ENCODE measurements at places on chromosomes 16 and 17. TPM values are rescaled to one million over a fixed set of nuclear protein-coding genes. Genes with fewer than 3 reads are reported as not detected.

The C16orf96 gene
- polyA plus RNA-seq: 0.26 TPM

The SGCA gene
- polyA plus RNA-seq: 0.85 TPM

The EXOSC6 gene
- polyA plus RNA-seq: 11.0 TPM

The KRTAP1-1 gene
- not detected for polyA plus RNA-seq

DNA sequence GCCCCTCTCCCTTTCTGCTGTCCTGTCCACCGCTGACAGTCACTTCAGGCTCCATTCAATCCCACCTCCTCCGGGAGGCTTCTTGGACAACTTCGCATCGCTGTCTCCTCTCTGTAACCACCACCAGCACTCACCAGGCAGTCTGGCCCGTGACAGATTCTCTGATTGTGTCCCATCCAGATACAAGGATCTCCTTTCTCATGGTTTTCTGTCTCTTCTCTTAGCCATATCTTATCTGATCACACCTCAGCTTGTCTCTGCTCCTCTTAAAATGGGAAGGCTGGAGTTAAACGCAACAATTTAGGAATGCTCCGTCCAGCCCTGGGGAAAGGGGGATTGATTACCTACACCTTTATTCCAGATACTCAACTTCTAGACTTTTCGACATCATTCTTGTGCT is 56.9 kb upstream of the ARHGAP44 start:
- no peak for DNase-seq

DNA sequence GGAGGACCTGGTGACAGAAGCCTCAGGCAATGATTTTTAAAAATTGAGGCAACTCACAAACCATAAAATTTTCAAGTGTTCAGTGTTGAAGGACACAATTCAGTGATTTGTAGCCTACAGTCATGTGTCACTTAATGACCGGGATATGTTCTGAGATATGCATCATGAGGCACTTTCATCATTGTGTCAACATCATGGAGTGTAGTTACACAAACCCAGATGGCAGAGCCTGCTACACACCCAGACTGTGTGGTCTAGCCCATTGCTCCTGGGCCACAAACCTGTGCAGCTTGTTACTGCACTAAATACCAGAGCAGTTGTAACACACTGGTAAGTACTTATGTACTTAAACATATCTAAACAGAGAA is 1.6 kb downstream of the PRSS41 start:
- DNase-seq: no peak

- DNase-seq: no peak
Observed at GRCh38 chr16:35908942-35909341, 2449.5 kb downstream of the TP53TG3F start.

DNA sequence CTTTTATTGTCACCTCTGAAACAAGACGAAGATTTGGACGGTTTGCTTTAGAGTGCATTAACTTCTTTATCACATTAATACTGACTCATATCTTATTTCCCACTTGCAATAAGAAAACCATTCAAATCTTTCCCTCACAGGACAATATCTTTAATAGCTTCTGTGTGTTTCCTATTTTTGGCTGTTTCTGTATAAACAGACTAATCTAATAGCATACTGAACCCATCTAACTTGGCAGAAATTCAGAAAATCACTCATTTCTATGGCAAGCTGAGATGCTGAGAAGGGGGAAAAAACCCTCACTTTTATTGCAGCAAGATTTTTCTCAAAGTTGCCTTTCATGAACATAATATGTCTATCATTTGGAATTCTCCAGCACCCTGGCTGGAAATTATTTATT is 524.9 kb downstream of the WWOX start:
- DNase-seq: no peak

- DNase-seq: no peak
Observed at GRCh38 chr16:8848939-8849391, 19.8 kb downstream of the CARHSP1 start.

DNA sequence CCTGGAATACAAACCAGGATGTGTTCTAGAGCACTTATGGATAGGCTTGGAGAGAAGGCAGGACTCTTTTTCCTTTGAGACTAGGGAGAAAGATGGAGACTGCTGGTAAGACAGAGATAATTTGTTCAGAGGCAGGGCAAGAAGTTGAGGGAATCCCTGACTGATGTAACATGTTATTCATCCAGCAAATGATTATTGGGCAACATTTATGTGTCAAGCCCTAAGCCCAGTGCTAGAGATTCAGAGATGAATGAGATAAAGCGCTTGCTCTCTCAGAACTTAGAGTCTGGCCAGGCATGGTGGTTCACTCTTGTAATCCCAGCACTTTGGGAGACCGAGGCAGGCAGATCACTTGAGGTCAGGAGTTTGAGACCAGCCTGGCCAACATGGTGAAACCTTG is 47.8 kb upstream of the NUFIP2 start:
- DNase-seq: no peak

GRCh38 chr16:84205976-84206691 is 15.2 kb downstream of the ADAD2 start:
- DNase-seq: no peak

- no peak for DNase-seq
Observed at GRCh38 chr16:12356632-12357340, 380.3 kb downstream of the SNX29 start.

- DNase-seq: no peak
Observed at GRCh38 chr17:49496183-49496866, 1.2 kb downstream of the NGFR start.

GRCh38 chr17:40113907-40114245 is 7.9 kb upstream of the MSL1 start:
- DNase-seq: no peak

DNA sequence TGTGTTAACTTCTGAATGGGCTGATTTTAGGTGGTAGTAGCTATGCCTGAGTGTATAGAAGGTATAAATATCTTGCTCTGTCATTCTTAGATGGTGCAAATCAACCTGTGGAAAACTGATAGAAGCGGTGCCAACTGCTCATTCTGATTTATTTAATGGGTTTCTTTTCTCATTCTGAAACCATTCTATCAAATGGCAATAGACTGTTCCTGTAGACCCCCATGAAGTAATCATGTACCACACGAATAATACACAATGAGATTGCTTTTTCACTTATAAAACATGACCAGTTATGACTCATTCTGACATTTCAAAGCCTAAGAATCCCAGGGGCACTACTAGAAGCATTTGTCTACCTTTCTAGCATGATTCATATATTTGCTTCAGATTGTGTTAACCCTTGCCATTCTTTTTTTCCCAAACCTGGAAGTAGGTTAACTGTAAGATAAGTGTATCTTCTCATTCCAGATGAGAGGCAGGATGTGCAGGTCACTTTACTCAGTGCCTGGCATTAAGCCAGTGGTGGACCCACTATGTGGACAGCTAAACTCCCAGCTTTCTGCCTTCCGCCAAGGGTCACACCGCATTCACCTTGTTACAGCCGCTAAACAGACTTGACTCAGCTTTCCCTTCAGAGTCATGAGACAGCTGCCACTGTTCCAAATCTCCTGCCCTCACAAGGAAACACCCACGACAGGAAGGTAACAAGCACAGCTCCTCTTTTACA is 16.4 kb upstream of the SLC16A11 start:
- DNase-seq: no peak
